ENCODE measurements at places on chromosomes 1 and 21.

DNA sequence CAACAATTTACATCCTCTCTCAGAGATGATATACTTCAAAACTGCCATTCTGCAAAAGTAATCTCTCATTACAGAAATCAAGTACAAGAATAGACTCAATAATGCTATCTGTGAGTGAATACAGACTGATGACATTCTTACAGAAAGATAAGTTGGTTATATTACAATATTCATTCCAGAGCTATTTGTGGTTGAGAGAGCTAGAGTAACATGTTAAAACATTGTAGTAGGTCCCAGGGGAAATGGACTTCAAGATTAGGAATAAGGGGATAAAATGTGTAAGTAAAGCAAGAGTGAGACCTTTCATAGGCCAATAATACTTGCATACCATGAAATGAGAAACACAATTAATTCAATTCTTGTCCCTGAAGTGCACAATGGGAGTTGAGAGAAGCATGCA is 1.5 kb downstream of the F13B start:
- peak; percentile 13 for DNase-seq

DNA sequence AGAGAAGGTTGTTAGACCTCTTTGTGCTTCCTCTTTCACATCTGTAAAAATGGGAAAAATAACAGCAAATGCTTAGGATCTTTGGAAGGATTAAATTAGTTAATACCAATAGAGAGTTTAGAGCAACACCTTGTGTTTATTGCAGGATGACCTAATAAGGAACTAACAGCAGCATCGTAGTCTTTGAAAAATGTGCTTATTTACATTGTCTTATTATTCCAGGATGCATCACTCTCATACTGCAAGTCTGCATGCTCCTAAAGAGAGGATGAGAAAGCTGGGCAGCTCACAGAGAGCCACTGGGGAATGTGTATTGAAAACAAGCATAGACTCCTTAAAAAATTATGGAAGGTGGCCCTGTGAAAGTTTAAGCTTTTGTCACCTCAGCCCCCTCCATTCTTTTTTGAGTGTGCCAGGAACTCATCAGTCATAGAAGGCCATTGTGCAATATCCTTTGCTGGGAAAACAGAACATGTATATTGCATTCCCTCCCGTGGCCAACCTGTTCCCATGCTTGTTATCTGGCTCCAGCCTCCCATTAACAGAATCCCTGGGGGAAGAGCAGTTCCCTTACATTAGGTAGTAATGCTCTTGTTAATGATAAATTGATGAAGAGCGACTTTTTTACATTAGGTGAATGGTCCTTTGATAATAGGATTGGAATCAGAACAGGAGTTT is 180.7 kb downstream of the ZNF326 start:
- no peak for DNase-seq

DNA sequence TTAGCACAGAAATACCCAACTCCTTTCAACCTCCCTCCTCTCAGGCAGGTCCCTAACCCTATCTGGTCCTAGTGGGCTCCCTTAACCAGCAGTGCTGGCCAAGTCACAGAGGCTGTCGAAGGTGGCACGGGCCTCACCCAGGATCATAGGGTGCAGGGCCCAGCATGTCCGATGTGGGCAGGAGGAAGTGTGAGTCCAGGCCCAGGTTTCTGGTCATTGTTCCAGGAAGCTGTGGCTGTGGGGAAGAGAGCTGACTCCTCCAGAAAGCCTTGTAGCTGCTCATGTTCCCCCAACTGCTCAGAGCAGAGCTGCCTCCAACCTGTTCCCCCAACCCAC is 2.4 kb downstream of the CCDC17 start:
- no peak for DNase-seq

GRCh38 chr1:175802407-175803123 is 59.2 kb upstream of the TNR start:
- DNase-seq = no peak

GRCh38 chr1:226953175-226953800 is 13.2 kb downstream of the COQ8A start:
- no peak for DNase-seq

GRCh38 chr1:18170444-18170843 is 62.8 kb downstream of the IGSF21 start:
- DNase-seq = no peak

- no peak for DNase-seq
These were observed 286.9 kb upstream of the USP25 start for GRCh38 chr21:15442743-15443469.

GRCh38 chr21:23524685-23525084 is 2082.6 kb downstream of the MRPL39 start:
- no peak for DNase-seq

DNA sequence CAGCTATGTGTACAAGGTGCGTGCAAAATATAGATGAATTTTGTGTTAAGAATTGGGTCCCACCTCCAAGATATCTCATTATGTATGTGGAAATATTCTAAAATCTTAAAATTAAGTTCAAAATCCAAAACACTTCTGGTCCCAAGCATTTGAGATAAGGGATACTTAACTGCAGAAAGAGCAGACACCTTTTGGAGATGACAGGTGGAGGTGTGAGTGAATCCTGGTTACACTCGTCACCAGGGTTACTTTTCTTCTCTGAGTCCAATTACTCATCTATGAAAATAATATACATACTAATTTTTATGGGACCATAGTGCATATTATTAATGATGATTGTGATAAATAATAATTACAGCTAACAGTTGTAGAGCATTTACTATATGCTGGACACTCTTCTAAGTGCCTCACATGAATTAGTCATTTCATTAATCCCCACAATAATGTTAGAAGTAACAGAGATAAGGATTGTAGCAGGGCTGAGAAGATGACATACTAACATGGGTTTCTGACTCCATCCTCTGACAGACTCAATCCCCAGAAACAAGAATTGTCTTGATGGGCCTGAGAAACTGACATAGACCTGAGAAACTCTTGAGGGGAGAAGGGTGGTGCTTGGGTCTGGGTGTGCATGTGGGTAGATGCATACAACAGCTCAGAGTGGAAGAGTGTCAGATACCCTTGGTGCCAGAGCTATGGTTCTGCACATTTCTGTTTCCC is 8.3 kb upstream of the FASLG start:
- no peak for DNase-seq

DNA sequence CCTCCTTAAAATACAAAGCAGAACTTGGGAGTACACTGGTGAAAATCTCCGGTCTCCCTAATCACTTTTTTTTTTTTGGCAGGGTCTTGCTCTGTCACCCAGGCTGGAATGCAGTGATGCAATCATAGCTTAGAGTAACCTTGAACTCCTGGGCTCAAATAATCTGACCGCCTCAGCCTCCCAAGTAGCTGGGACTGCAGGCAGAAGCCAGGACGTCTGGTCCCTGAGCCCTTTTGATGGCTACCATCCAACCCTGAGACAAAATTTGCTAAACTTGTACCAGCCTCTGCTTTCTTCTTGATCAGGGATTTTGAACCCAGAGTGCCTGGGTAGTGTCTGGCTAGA is 4.1 kb downstream of the L1TD1 start:
- peak; percentile 5 for DNase-seq

GRCh38 chr1:12316331-12316730 is 86.5 kb downstream of the VPS13D start:
- DNase-seq = peak; percentile 48

DNA sequence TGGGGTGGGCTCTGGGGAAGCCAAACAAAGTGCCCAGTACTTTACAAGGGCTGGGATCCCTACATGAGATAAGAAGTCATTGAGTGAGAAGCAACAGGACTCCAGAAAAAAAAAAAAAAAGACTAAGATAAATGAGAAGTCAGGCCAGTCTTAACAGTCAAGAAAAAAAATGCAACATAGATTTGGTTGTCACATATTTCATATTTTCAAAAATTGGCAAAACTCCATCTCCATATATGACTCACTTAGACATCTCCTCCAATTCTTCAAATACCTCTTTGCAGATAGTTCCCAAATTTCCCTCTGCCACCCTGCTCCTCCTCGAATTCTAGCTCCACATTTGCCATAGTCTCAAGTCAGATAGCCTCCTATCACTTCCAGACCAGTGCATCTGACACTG is 20.9 kb upstream of the SIPA1L2 start:
- DNase-seq = no peak

DNA sequence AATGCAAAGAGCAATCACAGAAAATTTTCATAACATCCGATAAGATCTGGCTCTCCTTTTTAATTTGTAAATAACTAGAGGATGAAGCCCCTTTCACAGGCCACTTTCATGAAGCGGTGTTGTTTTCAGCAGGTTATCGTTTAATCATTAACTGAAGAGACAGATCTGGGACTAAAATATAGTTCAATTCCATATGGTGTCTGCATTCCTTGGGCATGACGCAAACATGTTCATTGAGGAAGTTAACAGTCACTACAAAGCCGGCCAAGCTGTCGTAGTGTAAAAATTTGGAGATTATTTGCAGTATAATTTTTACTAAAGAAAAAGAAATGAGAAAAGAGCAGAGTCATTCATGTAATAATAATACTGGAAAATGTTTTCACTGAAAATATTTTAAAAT is 565.2 kb upstream of the ADAMTS5 start:
- DNase-seq = no peak

GRCh38 chr1:208132287-208132882 is 111.8 kb downstream of the PLXNA2 start:
- DNase-seq = peak; percentile 60

GRCh38 chr1:87478231-87478630 is 149.6 kb downstream of the LMO4 start:
- DNase-seq = peak; percentile 1

- DNase-seq = no peak
These were observed 18.8 kb upstream of the CXADR start for GRCh38 chr21:17494051-17494450.

DNA sequence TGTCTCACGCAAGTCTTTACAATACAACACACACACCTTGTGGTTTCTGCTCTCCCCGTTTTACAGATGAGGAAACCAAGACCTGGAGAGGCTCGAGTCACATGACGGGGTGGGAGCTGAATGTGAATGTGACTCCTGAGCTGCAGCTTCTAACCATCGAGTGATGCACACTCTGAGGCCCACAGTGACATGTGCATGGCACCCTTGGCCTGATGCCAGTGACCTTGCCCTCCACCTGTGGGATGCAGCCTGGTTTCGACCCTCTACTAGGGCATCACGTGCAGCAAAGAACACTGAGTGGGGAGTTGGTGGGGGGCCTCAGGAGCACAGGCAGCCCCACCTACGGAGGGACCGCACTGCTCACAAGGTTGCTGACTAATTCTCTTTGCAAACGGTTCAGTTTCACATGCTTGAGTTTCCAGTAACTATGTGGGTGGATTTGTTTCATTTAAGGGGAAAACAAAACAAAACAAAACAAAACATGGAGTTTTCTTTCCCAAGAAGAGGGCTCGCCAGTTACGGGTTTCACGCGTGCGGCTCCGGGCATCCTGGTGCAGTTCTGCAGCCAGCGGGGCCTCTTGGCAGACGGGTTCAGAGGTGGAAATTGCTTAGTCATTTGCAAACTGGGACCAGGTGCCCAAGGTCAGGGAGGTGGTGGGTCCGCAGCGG is 22.9 kb downstream of the SPSB1 start:
- DNase-seq = peak; percentile 84

DNA sequence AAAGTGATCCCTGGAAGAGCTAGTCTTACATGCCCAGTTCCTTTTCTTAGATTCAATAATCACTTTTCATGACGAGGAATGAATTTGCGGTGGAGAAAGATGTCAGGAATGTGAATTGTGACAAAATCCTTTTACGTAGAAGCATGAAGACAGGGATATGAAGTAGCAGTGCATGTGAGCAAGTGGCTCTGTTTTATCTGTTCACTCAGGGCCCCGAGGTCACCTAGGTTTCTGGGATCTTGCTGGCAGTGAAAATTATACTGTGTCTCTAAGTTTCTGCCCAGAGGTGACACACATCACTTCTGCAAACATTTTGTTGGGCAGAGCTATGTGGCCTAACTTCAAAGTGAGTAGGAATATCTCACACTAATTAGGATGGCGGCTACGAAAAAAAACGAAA is 79.3 kb downstream of the USP25 start:
- no peak for DNase-seq

DNA sequence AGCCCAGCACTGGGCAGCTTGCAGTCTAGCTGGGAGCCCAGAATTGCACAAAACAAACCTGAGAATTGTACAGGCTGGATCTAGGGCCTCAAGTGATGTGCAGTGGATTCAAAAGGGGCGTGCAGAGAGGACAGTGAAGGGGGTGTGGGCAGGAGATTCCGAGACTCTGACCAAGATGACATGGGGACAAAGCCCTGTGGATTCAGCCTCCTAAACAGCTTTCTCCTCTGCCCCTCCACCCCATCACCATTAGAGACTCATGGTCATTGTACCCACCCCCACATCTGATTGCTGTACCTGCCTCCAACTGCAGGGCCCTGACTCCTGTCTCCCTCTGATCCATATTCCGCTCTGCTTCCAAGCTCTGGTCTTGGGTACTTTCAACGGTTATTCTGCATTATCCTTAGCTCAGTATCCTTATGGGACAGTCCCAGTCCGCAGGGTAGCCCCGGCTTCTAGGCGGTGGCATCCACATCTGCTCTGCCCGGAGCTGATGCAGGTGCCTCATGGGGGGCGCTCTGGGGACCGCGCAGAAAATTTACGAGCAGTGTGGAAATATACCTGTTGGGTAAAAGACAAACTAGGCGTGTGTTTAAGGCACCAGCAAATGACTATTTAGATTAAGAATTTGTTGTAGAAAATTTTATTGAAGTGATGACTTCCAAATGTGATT is 1.7 kb upstream of the BMP8A start:
- DNase-seq = no peak

DNA sequence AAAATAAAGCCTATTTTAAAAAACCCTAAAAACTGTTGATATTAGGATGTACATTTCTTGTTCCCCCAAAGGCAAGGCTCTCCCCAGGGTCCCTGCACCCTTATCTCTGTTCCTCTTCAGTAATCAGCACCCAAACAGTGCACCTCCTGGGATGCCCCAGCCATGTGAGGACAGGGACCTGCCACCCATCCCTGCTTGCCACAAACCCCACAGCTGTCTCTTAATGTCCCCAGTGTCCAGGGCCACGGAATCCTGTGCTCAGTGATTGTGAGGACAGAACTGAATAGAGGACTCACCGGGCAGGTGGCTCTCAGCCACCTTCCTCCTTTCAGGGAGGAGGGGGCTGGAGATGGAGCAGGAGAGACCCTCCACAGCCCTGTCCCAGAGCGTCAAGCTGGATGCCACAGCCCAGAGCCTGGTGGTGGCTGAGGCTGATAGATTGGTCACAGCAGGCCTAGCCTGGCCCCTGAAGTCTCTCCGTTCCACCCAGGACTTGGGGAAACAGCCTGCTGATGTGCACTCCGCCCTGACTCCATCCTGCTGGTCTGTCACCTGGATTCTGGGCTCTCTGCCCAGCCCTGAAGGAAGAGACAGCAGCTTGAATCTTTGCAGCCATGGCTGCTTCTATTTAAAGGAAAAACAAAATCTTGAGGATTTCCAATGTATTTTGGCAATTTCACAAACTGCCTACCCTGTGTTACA is 23.1 kb downstream of the RNF187 start:
- DNase-seq = no peak

GRCh38 chr1:167165948-167166689 is 54.6 kb upstream of the POU2F1 start:
- DNase-seq = no peak

GRCh38 chr1:227740401-227740960 is 5.2 kb downstream of the SNAP47 start:
- DNase-seq = no peak

DNA sequence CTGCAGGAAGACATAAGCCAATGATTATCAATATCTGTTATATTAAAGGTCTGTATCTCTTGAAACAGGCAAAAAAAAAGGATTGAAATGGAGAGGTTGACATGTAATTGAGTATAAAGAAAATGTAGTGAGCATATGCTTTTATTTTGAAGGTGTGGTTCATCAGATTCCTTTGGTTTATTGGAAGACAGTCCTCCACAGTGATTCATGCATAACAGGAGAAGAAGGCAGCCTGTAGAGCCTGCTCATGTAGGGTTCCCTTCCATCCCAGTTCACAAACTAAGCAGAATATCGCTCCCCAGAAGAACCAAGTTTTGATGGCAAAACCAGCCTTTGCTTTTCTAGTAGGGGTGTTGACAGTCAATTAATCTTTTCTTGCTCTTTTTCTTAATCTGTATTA is 1016.8 kb upstream of the ADGRL4 start:
- DNase-seq = no peak
